Head of caudate nucleus (tissue), 42 donors: ENCODE measurements at places on chromosomes 4 and X.

GRCh38 chr4:158020176-158020575, 152.6 kb downstream of the GASK1B start:
- no peak for DNase-seq

- no peak for DNase-seq
Measured at GRCh38 chr4:74056858-74057562, 18.5 kb upstream of the CXCL3 start.

DNA sequence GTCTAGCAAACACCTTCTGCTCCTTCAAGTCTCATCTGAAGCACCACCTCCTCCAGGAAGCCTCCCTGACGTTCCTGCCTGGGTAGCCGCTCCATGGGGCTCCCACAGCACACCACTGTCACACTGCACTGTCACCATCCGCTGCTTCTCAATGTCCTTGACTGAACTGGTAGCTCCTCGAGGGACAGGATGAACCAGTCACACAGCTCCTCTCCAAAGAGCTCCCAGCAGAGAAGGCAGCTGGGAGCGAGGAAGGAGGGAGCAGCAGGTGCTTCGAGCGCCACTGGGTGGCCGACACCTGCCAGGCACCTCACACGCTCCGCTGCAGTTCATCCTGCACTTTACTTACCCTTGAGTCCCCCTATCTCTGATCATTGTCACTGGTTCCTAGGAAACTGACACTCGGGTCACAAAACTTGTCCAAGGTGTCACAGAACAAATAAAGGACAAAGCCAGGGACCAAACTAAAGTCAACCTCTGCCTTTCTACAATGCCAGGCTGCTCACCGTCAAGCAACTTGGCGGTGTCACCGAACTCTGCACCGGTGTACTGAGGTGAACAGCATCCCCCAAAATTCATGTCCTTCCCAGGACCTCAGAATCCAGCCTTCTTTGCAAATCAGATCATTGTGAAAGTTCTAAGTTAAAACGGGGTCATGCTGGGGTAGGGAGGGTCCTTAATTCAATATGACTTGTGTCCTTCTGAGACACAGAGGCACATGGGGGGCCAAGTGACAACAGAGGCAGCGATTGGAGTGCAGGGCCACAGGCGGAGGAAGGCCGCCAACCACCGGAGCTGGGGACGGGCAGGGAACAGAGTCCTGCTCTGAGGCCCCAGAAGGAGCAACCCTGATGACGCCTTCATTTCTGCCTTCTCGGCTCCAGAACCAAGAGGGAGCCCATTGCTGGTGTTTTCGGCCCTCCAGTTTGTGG, 5.5 kb upstream of the S100P start:
- no peak for DNase-seq

- peak; percentile 20 for DNase-seq
Measured at GRCh38 chrX:146854281-146854680, 39.7 kb upstream of the CXorf51A start.

DNA sequence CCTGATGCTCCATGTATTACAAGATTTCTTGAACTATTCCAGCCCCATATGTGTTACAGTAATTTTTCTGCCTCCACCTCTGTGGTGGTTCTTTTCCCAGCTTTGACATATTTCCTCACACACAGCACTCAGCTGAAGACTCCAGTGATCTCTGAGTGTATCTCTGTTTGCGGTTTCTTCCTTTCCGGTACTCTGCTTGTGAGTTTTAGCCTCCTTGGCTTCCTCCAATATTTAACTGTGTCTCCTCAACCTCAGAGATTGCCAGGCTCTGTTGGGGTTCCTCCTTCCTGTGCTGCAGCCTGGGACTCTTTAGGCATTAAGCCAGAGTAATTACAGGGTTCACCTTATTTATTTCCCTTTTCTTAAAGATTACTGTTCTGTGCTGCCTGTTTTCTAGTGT, 73.2 kb downstream of the NFKB1 start:
- DNase-seq = no peak

GRCh38 chr4:139783741-139784484, 118.3 kb downstream of the MGST2 start:
- peak; percentile 76 for DNase-seq

GRCh38 chr4:165684177-165684805, 188.7 kb upstream of the TLL1 start:
- DNase-seq = no peak

GRCh38 chrX:50514811-50515210, 44.2 kb upstream of the DGKK start:
- DNase-seq = no peak

DNA sequence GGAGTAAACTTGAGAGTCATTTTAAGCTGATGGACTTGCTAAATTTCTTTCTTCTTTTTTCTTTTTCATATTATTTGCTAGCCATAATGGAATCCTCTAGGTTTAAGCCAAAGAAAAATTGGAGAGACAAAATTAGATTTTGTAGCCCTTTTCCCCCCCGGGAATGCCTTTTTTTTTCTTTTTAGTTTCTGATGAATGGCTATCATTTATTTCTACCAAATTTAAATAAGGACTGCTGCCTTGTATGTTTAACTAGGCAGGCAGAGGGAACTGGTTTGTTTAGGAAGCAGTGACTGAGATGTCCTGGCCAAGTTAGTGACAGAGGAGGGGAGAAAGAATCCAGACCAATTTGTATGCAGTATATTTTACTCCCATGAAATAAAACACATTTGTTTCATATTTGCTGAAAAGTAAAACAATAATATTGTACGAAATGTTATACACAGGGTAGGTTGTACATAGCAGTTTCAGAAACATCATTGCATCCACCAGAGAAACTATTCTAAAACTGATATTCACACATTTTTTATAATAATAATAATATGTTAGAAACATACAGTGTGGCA, 5.7 kb downstream of the PITX2 start:
- DNase-seq = no peak
